ENCODE measurements at places on chromosomes 3 and 15.

DNA sequence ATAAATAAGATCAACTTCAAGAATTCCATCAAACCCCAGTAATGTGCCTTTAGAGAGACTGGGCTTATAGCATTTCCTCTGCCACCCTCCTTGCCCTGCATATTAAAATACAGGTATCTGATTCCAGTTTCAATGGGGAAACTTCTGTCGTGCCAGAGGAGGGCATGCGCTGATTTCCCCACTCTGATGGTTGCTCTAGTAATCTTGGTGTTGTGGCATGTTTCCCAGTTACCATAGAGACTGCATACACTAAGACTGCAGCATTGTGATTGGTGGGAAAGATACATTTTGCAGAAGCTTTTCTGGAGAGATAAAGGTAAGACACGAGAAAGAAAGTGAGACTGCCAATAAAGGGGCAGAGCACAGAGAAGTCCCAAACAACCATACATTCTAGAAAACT, 225.6 kb downstream of the TIGIT start:
- DNase-seq = no peak

DNA sequence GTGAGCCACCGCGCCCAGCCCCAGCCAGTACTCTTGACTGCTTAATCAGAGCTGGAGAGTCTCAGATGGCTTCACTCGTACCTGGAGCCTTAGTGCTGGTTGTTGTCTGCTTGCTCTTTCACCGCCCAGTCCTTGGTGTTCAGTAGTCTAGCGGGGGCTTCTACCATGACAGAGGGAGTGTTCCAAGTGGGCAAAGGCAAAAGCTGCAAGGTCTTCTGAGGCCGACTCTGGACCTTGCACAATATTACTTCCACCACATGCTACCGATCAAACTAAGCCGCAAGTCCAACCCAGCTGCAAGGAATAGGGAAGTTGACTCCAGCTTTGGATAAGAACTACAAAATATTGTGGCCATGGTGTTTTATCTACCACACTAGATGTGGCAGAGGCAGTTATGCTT, 6.6 kb downstream of the PARL start:
- DNase-seq = no peak

- DNase-seq = no peak
These were observed 574 bp upstream of the LRRC34 start for GRCh38 chr3:169813278-169813677.

DNA sequence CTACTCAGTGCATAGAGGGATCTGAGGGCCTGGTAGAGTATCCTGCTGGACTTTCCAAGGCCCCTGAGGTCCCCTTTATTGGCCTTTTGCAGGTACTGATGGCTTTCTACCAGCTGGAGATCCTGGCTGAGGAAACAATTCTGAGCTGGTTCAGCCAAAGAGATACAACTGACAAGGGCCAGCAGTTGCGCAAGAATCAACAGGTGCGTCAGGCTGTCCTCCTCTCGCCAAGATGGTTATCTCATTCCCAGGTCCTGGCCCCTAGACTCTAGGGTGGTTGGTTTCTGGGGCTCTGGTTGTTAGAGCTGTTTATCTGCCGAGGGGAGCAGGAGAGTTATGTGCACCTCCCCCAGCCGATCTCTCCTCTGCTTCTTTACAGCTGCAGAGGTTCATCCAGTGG, 9.3 kb downstream of the EIF2B5 start:
- no peak for DNase-seq

DNA sequence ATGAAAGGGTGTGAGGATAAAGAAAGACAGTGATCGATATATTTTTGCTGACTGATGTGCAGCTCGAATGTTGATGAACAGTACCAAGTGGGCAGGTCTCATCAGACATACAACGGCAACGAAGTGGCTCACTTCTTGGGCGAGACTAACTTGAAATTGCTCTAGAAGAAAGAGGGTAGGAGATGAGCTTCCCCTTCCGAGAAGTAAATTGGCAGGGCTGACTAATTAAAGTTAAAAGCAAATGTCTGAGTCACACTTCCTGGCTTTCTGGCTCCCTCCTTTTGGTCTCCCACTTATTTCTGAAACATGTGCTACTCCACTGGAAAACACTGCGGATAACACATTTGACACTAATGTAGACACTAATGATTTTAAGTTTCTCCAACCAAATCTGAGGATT, 228.3 kb downstream of the ABHD5 start:
- DNase-seq = no peak

- no peak for DNase-seq
These were observed 700.9 kb upstream of the NR2F2 start for GRCh38 chr15:95629503-95630168.

DNA sequence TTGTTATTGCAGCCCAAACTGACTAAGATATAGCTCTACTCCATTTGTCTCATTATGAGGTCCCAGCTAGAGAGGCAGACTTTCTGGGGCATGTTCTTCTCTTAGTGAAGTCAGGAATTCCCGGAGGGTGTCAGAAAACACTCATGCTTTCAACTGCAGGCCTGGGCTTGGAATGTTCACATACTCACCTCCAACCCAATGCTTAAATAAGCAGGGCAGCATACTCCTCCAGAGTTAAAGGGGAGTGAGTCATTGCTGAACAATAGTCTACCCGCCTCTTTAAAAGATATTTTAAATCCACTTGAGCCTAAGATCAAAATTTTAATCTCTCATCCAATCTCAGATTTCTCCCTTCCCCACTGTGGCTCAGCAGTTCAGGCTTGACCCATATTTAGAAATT, 167.8 kb upstream of the DPH6 start:
- DNase-seq = no peak
